ENCODE measurements at places on chromosomes 3 and 15.
A peak's percentile ranks its signal among the peaks of the same experiment; 100 is the strongest.

DNA sequence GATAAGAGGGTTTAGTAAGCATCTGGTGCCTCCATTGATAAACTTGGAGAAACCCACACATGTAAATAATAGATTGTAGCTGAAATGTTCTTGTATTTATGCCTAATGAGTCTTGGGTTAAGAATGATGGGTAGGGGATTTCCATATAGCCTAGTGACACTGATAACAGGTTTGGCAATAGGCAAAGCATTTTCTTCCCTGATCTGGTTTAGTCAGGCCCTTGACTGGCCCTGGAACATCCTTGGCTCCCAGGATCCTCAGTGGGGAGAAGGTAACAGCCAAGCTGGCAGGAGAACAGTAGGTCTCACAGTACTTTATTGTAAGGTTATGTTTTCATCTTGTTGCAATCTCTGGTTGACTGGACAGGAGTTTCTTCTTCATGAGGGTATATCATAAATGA, 228.4 kb downstream of the DIPK2A start:
- DNase-seq = no peak
- no peaks in the 10 kb centered on the region for H3K27me3 ChIP-seq
- H3K4me1 ChIP-seq = no peaks in the 10 kb centered on the region
- H3K27ac ChIP-seq = no peak overlapping the region
- H3K36me3 ChIP-seq = no peaks in the 10 kb centered on the region
- H3K4me3 ChIP-seq = no peak overlapping the region

GRCh38 chr3:12107071-12107713, 51.5 kb downstream of the TIMP4 start:
- H3K27ac ChIP-seq = no peak overlapping the region
- peaks cover 3% of the 10 kb centered on the region for H3K27me3 ChIP-seq
- no peaks in the 10 kb centered on the region for H3K4me1 ChIP-seq
- no peak for DNase-seq
- H3K36me3 ChIP-seq = no peaks in the 10 kb centered on the region
- no peak overlapping the region for H3K4me3 ChIP-seq

DNA sequence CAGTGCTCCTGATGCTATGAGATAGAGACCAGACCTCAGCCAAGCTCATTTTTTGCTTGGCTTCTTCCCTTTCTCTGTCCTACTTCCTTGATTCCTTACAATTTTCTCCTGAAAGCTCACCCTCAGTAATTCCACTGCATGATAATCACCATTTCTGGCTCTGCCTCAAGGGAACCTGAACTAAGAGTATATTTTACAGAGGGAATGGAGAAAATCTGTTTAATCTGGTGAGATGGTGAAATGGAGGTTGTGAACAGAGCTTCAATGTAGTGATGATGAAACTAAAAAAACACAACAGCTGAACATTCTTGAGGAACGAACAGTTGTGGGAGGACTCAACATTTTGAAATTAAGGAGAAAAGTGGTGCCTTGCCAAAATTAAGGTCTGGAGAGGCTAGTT, 16.3 kb downstream of the HHLA2 start:
- H3K27ac ChIP-seq = no peak overlapping the region
- no peak overlapping the region for H3K4me3 ChIP-seq
- H3K36me3 ChIP-seq = no peaks in the 10 kb centered on the region

- H3K27me3 ChIP-seq = peaks cover 7% of the 10 kb centered on the region
- H3K4me3 ChIP-seq = no peak overlapping the region
- no peaks in the 10 kb centered on the region for H3K36me3 ChIP-seq
- no peaks in the 10 kb centered on the region for H3K4me1 ChIP-seq
Observed at GRCh38 chr15:61216519-61216918, 12.6 kb downstream of the RORA start.

DNA sequence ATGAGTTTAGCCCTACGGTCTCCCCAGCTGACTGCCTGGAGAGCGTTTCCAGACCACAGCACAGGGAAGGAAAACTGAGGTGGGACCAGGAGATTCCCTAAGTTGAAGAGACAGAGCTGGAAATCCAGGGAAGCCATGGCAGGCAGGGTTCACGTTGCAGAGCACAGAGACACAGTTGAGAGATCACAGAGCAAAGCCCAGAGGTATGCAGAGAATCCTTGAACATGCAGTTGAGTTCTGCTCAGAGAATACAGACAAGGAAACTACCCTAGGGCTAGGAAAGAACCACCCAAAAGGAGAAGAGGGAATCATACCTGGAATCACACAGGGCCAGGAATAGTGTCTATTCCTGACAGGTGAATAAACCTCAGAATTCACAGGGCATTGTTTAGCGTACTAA, 14.3 kb downstream of the SLC28A1 start:
- H3K4me3 ChIP-seq = no peak overlapping the region
- DNase-seq = no peak
- no peaks in the 10 kb centered on the region for H3K36me3 ChIP-seq
- no peaks in the 10 kb centered on the region for H3K4me1 ChIP-seq
- no peaks in the 10 kb centered on the region for H3K27me3 ChIP-seq
- H3K27ac ChIP-seq = no peak overlapping the region

- H3K27ac ChIP-seq = no peak overlapping the region
- no peak for DNase-seq
- no peaks in the 10 kb centered on the region for H3K4me1 ChIP-seq
- H3K36me3 ChIP-seq = no peaks in the 10 kb centered on the region
- no peaks in the 10 kb centered on the region for H3K27me3 ChIP-seq
Observed at GRCh38 chr3:4629095-4630007, 136.2 kb downstream of the ITPR1 start.

DNA sequence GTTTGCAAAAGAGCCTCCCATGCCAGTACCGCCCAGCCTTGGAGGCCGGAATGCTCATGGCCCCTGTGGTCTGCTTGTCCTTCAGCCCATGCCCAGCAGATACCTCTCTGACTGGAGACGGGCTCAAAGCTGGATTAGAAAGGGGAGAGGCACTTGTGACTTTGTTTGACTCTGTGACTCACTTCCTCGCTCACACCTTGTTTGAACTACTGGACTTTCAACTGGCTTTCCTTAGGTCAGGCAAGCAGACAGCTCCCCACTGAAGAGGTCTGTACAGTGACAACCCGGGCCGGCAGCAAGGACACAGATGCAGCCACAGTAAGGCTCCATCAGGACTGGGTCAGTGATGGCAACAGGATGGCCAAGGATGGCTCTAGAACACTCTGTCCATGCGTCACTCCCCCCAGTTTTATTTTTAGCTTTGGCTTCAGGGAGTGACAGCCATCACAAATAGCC, 98.6 kb upstream of the ABHD17C start:
- H3K4me1 ChIP-seq = no peaks in the 10 kb centered on the region
- peaks cover 3% of the 10 kb centered on the region for H3K27me3 ChIP-seq
- H3K4me3 ChIP-seq = no peak overlapping the region
- no peaks in the 10 kb centered on the region for H3K36me3 ChIP-seq

- H3K27me3 ChIP-seq = no peaks in the 10 kb centered on the region
- H3K36me3 ChIP-seq = no peaks in the 10 kb centered on the region
Observed at GRCh38 chr3:186413615-186414415, 51.8 kb upstream of the DGKG start.

DNA sequence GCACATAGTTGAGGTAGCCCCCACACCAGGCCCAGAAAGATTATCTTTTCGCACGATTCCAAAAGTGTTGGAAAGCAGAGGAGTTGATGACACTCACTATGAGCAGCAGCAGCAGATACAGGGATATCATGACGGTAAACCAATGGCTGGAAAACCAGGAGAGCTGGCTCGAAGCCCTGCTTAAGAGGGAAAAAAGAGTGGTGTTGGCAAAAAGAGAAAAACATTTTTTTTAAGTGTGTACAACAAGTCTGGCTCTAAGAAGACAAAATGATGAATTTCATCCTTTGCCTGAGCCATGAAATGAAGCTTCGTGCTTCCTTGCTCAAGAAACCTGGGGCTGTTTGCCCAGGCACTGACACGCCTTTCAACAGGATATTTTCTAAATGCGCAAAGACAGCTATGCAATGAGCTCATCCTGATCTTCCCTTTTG, 27.3 kb downstream of the PARP16 start:
- DNase-seq = no peak
- no peaks in the 10 kb centered on the region for H3K4me1 ChIP-seq
- no peak overlapping the region for H3K27ac ChIP-seq
- H3K36me3 ChIP-seq = peaks cover 8% of the 10 kb centered on the region
- no peak overlapping the region for H3K4me3 ChIP-seq

GRCh38 chr3:98966862-98967546, 65.5 kb upstream of the DCBLD2 start:
- H3K27me3 ChIP-seq = no peaks in the 10 kb centered on the region
- no peak overlapping the region for H3K27ac ChIP-seq
- no peak for DNase-seq
- H3K36me3 ChIP-seq = no peaks in the 10 kb centered on the region
- H3K4me1 ChIP-seq = no peaks in the 10 kb centered on the region

- H3K27me3 ChIP-seq = no peaks in the 10 kb centered on the region
- no peak overlapping the region for H3K4me3 ChIP-seq
- peaks cover 7% of the 10 kb centered on the region for H3K4me1 ChIP-seq
- no peaks in the 10 kb centered on the region for H3K36me3 ChIP-seq
Observed at GRCh38 chr15:70453766-70454165, 309.6 kb downstream of the UACA start.

GRCh38 chr15:41967506-41968206, 4.7 kb downstream of the EHD4 start:
- no peaks in the 10 kb centered on the region for H3K36me3 ChIP-seq
- no peak for DNase-seq
- no peak overlapping the region for H3K27ac ChIP-seq
- H3K27me3 ChIP-seq = no peaks in the 10 kb centered on the region
- no peak overlapping the region for H3K4me3 ChIP-seq

GRCh38 chr15:89389841-89390603, 55.4 kb upstream of the POLG start:
- no peaks in the 10 kb centered on the region for H3K4me1 ChIP-seq
- H3K27ac ChIP-seq = no peak overlapping the region
- H3K27me3 ChIP-seq = no peaks in the 10 kb centered on the region
- no peak for DNase-seq
- no peaks in the 10 kb centered on the region for H3K36me3 ChIP-seq

GRCh38 chr15:60949039-60949977, 279.8 kb downstream of the RORA start:
- H3K36me3 ChIP-seq = no peaks in the 10 kb centered on the region
- no peak for DNase-seq
- H3K4me3 ChIP-seq = no peak overlapping the region
- H3K27me3 ChIP-seq = no peaks in the 10 kb centered on the region

- no peak for DNase-seq
- no peak overlapping the region for H3K27ac ChIP-seq
- no peaks in the 10 kb centered on the region for H3K36me3 ChIP-seq
- no peaks in the 10 kb centered on the region for H3K27me3 ChIP-seq
- H3K4me3 ChIP-seq = no peak overlapping the region
Observed at GRCh38 chr3:76490064-76490463, 549.8 kb upstream of the ROBO2 start.

DNA sequence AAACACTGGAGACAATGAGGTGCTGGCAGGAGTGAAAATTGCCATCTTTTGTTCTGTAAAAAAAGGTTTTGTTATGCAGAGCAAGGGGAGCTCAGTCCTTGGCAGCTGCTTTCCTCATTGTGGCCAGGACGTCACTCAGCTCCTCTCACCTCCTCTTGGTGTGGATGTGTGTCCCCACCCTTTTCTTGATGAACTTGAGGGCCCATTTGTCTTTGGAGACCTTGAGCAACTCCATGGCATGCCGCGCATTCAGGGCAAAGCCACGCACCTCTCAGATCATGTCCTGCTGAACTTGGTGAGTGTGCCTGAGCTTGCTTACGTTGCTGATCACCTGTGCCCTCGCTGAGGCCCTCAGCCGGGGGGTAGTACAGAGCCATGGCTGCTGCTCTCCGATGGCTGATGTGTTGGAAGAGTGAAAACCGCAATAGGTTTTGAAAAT, 24.5 kb upstream of the BDH1 start:
- H3K27me3 ChIP-seq = no peaks in the 10 kb centered on the region
- DNase-seq = no peak
- H3K36me3 ChIP-seq = no peaks in the 10 kb centered on the region
- H3K4me1 ChIP-seq = no peaks in the 10 kb centered on the region
- H3K4me3 ChIP-seq = no peak overlapping the region

GRCh38 chr3:169158379-169158778, 505.1 kb downstream of the MECOM start:
- H3K27ac ChIP-seq = no peak overlapping the region
- H3K36me3 ChIP-seq = no peaks in the 10 kb centered on the region
- no peaks in the 10 kb centered on the region for H3K4me1 ChIP-seq
- H3K27me3 ChIP-seq = no peaks in the 10 kb centered on the region
- H3K4me3 ChIP-seq = no peak overlapping the region

DNA sequence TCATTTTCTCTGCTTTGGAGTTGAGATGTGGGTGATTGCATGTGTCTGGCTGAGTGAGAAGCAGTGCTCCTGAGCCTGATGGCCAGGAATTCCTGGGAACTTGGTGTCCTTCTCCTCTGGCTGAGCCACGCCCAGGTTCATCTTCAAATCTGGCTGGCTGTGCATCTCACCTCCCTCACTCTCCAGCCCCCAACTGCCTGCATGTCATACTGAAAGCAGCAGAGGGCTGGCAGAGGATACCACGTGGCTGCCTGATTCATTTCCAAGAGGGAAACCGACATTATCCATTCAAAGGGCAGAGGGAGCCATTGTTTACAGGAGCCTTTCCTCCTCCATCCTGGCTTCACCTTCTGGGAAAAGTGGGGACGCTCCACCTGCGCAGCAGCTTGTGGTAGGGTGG, 57.4 kb downstream of the ABHD5 start:
- no peaks in the 10 kb centered on the region for H3K4me1 ChIP-seq
- no peak overlapping the region for H3K4me3 ChIP-seq
- no peaks in the 10 kb centered on the region for H3K27me3 ChIP-seq
- DNase-seq = no peak
- no peaks in the 10 kb centered on the region for H3K36me3 ChIP-seq

- peak; percentile 56 for DNase-seq
- peaks cover 50% of the 10 kb centered on the region for H3K4me1 ChIP-seq
- H3K36me3 ChIP-seq = peaks cover 20% of the 10 kb centered on the region
- no peaks in the 10 kb centered on the region for H3K27me3 ChIP-seq
- H3K27ac ChIP-seq = peak overlapping the region; percentile 87
- no peak overlapping the region for H3K4me3 ChIP-seq
Observed at GRCh38 chr3:3170998-3171397, 8.5 kb downstream of the CRBN start.

DNA sequence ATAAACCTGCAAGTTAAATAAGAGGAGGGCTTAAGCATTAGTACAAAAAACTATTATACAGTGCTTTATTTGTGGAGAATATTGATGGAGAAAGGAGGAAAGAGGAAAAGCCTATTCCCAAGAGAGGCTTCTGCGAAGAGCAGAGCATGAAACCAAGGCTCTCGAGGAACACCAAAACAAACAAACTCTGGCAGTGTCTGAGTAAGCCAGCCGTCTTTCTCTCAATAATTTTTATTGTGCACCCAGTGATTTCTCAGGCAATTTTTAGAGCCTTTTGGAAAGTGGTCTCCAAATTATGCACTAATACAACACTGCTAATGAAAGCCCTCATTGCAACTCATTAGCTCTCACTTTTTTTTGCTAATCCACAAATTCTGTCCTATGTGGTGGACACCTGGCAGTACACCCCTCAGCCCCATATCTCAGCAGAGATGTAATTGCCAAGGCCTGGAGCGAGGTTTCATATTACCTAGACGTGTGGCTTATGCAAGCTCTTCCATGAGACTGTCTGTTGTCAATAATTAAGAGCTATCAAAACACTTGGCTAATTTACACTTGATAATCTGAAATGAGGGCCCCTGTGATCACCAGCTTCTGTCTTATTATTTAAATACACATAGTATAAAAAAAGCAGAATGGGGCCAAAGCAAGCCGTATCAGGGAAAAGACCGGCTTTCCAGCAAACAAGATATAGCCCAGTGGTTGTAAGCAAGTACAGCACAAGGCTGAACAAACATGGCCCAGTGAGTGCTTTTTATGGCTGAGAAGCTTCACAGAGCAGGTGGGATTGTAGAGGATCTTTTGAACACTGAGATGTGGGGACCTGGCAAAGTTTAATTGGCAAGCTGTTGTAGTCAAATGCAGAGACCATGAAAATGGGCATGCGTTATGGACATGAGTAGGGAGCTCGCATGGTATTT, 216.9 kb downstream of the ROBO2 start:
- H3K27me3 ChIP-seq = no peaks in the 10 kb centered on the region
- H3K36me3 ChIP-seq = no peaks in the 10 kb centered on the region
- DNase-seq = no peak
- no peak overlapping the region for H3K27ac ChIP-seq
- no peak overlapping the region for H3K4me3 ChIP-seq
- no peaks in the 10 kb centered on the region for H3K4me1 ChIP-seq
